ENCODE measurements at places on chromosomes 12 and 14.

- DNase-seq = peak; percentile 66
These were observed 37.6 kb upstream of the BCL2L14 start for GRCh38 chr12:12032851-12033797.

DNA sequence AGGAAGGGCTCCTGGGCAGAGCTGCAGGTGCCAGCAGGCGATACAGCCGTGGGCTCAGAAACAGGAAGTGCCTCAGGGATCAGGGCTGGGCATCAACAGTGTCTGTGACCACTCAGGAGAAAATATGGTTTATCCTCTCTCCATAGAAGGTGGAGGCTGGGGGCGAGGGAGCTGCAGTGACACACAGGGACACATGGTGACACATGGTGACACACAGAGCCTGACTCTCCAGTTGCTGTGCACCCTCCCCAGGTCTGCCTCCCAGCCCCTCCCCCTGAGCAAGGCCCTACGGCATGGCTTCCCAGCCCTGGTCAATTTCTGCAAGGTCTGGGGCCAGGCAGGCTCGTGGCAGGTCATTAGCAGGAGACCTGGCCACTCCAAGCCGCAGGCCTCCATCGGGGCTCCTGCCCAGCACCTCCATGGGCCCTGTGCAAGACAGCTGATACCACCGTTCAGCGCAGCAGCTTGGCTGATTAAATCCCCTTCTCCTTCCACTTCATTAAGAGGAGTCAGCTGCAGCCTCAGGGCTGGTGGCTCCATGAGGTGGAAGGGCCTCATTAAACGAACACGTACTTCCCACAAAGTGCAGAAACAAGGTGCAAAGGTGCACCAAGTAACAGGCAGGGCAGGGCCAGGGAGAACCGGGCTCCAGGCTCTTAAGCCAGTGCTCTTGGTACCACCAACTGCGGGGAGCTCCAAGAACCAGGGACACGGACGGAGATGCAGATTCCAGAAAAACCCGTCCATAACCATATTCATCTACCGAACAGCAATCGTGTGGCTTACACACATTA, 60.7 kb downstream of the CCNK start:
- DNase-seq = peak; percentile 82

DNA sequence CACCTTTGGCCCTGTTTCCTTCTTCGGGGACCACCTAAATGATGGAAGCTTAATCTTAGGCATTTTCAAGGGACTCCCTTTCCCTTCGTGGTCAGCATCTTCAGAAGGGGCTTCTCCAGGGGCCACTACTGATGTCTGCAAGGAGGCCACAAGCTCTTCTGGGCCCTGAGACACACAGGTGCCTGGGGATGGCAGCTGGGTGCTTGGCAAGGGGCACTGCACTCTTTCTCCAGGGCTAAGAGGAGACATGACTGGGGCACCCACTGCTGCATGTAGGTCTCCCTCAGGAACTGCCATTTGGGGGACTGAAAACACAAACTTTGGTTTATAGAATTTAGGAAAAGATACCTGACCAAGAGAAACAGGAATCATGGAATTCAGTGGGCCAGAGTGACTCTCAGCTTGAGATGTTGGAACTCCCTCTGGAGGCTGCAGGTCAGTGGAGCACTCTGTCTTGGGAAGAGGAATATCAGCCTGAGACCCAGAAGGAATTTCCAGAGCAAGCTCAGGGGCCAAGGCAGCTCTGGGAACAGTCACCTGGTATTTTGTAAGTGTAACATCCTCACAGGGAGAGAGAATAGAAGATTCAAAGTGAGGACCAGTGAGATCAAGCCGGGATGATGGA, 16.0 kb downstream of the PLD4 start:
- no peak for DNase-seq

GRCh38 chr14:77549451-77549850, 50.8 kb upstream of the ISM2 start:
- DNase-seq = no peak
